GM19239 (cell line): ENCODE measurements at places on chromosomes 12 and 14.

DNA sequence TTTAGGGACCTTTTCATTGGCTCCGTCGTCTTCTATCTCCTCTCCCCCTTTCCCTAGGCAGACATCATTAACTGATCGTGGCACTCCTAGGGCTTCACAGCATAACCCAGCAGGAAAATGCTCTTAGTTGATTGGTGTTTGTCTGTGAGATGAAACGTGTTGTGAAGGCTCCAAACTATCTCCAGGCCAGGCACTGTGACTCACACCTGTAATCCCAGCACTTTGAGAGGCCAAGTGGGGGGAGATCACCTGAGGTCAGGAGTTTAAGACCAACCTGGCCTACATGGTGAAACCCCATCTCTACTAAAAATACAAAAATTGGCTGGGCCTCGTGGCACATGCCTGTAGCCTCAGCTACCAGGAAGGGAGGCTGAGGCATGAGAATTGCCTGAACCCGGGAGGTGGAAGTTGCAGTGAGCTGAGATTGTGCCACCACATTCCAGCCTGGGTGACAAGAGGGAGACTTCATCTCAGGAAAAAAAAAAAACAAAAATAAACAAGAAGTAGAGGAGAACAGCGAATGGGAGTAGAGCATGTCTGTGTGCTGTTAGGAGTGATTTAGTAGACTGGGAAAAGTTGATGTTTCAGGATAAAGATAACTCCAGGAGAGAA lies 32.3 kb upstream of the WDR89 start:
- DNase-seq = no peak

- no peak for DNase-seq
Observed at GRCh38 chr14:95323917-95324316, 4.2 kb upstream of the CLMN start.

DNA sequence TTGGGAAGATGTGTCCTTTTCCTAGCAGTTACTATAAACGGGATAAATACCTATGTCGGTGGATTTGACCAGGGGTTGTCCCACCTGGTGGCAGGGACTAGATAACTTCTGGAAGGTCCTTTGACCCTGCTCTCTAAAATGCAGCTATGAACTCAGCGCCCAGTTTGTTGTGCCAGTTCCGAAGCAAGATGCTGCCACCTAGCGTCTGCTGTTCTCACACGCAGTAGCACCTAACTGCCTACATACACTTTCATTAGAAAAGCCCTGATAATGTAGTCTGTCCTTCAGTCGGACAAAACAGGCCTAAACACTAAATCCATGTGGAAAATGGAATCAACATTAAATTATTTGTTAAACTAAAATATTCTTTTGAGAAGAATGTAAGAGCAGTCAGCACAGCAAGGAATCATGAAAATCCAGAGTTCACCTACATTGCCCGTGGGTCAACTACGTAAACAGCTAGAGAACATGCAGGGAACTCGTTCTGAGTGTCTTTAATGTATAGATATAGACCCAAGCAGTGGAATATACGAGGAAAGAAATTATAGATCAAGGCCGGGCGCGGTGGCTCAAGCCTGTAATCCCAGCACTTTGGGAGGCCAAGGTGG lies 51.1 kb upstream of the CRACR2A start:
- DNase-seq = peak; percentile 29

DNA sequence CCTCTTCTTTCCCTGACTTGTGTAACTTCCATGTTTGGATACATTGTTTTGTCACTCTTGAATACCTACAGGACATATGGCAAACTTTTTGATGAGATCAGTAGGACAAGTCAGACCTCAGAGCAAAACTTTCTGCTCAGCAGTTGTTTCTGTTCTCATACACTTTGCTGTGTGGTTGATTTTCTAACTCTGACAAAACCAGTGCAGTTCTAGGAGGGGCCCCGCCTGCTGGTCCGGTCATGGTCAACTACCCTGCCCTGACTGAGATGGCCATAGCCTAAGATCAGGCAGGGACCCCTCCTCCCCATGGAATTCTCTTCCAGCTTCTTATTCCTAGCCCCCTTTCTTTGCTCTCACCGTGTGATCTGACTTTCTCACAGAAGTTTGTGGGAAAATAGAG lies 92.8 kb downstream of the OTOGL start:
- DNase-seq = no peak

DNA sequence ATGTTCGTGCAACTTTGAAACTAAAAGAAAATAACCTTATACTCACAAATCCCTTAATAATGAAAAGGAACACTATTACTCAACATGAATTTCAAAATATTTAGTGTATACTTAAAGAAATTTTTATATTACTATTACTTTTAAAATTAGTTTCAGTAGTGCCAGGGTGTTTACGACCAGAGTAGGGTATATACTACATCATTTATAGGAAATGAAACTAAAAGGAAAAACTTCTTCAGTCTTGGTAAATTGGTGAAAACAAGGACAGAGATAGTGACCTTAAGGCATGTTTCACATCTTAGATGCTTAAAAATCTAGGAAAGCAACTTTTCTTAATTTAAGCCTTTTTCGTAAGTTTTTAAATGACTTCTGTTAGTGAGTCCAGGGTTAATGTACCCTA lies 4.5 kb downstream of the USP15 start:
- no peak for DNase-seq

DNA sequence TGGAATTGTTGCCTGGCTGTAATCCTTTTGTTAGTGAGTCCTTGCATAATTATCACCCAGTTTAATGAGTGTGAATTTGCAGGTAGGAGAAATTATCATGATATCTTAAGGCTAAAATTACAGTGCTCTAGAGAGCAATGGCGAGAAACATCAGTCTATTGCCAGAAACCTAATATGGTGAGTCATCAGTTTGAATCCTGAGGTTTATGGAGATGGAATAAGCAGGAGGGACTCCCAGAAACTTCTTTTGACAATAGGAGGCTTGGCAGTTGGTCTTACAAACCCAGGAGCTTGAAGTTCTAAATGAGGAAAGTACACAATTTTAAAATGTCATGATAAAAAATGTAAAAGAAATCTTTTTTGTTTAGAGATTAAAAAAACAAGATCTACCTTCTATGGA lies 31.5 kb upstream of the CRADD start:
- DNase-seq = no peak

DNA sequence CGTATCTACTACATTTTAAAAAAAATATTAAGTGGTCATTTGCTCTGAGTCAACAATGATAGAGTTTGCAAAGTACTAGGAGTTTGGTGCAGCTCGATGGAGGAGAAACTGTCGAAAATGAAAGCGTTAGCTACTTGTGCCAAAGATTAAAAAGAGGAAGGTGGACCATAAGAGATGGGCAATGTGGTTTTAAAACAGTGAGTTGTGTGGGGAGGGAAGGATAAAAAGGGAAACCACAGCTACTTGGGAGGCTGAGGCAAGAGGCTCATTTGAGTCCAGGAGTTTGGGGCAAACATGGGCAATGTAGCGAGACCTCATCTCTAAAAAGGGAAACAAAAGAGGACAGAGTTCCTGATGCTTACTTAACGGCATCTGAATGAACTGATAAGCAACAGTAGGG lies 18.2 kb upstream of the STRAP start:
- DNase-seq = peak; percentile 2

DNA sequence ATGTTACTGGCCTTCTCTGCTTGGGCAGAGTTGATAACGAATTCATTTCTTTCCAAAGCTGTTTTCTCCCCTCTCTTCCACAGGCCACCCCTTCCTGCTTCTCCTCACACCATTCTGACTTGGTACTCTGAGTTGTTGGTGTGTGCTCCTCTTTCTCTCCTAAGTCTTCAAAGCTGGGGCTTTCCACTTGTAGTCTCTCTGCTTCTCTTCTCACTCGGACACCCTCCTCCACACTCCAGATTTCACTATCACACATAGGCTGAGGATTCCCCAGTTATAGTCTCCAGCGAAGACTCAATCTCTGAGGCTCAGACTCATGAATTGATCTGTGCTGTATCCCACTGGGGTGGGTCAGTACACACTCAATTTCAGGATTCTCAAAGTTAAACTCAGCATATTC lies 201.0 kb downstream of the SSPN start:
- DNase-seq = no peak

GRCh38 chr12:84910549-84911241 lies 1.9 kb downstream of the SLC6A15 start:
- DNase-seq = no peak

GRCh38 chr12:28180786-28181185 lies 9.5 kb upstream of the CCDC91 start:
- no peak for DNase-seq

GRCh38 chr12:100120355-100120754 lies 22.3 kb downstream of the BLTP3B start:
- DNase-seq = no peak

GRCh38 chr14:30214014-30214413 lies 286.4 kb upstream of the PRKD1 start:
- DNase-seq = no peak
